ENCODE measurements at places on chromosomes 1 and 21. TPM values are rescaled to one million over a fixed set of nuclear protein-coding genes. Genes with fewer than 3 reads are reported as not detected.

The EXTL1 gene
- 0.52 TPM for total RNA-seq

The CD84 gene
- total RNA-seq = 3.1 TPM

The ERVH48-1 gene
- not detected for total RNA-seq

The OMA1 gene
- 134 TPM for total RNA-seq

The NTNG1 gene
- 8.4 TPM for total RNA-seq

The KRTAP12-2 gene
- total RNA-seq = not detected

Measured in skeletal muscle tissue (tissue), 5 donors.